H7 (cell line): ENCODE measurements at places on chromosomes 1 and 21.

- DNase-seq: no peak
Observed at GRCh38 chr1:109433322-109433721, 7.1 kb upstream of the PSMA5 start.

GRCh38 chr1:206719169-206719839, 34.6 kb downstream of the MAPKAPK2 start:
- DNase-seq: no peak

- DNase-seq: peak; percentile 93
Observed at GRCh38 chr1:30911059-30911954, 2.7 kb upstream of the SDC3 start.

GRCh38 chr21:45155910-45156309, 81.5 kb downstream of the ADARB1 start:
- no peak for DNase-seq

DNA sequence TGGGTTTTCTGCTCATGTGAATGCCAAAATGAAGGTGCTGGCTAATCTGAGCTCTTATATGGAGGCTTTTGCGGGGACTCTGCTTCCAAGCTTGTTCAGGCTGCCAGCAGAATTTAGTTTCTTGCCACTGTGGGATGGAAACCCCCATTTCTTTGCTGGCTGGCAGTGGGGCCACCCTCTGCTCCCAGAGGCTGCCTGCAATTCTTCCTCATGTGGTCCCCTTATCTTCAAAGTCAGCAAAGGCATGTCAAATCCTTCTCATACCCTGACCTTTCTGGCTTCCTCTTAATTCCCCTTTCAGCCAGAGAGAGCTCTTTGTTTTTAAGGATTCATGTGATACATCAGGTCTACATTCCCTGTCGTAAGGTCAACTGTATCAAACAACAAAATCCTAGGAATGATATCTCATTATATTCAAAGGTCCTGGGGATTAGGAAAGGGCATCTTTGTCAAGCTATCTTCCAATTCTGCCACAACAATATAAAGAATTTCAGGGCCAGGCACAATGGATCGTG, 5.2 kb upstream of the GPR161 start:
- DNase-seq: no peak

DNA sequence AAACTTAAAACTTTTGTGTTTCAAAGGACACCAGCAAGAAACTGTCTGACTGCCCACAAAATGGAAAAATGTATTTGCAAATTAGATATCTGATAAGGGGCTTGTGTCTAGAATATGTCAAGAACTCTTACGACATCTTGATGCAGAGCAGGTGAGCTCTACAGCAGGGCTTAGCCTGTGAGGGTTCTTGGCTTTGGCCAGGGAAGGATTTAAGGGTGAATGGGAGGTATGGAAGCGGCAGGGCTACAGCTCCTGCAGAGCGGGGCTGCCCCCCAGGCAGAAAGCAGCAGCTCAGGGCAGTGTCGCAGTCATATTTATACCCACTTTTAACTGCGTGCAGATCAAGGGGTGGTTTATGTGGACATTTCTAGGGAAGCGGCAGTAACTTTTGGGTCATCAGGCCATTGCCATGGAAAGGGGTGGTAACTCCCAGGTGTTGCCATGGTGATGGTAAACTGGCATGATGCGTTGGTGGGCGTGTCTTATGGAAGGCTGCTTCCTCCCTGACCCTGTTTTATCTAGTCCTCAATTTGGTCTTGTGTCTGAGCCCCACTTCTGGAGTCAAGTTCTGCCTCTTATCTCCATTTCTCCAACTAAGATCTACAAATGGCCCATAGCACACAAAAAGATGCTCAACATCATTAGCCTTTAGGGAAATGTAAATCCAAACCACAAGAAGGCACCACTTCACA, 23.2 kb downstream of the MORN1 start:
- no peak for DNase-seq

- DNase-seq: no peak
Observed at GRCh38 chr1:164659621-164660411, 100.8 kb downstream of the PBX1 start.

DNA sequence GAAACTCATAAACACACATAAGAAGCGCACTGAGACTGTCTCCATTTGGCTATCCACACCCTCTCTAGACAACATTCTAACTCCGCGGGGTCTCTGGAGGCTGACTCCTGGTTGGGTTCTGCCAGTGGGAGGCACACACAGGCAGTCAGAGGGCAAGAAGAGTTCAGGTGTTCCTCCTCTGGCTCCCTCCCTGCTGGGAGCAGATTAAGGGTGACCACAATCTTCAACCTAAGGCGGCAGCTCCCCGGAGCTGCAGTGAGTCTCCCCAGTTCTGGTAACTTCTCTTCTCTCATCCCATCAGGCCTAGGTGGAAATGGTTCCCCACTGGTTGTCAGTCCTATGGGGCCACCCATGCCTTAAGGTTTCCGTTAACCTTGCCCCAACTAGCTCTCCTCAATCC, 7.4 kb upstream of the TENT5C start:
- no peak for DNase-seq

GRCh38 chr1:227747948-227748495, 12.8 kb downstream of the SNAP47 start:
- DNase-seq: no peak

DNA sequence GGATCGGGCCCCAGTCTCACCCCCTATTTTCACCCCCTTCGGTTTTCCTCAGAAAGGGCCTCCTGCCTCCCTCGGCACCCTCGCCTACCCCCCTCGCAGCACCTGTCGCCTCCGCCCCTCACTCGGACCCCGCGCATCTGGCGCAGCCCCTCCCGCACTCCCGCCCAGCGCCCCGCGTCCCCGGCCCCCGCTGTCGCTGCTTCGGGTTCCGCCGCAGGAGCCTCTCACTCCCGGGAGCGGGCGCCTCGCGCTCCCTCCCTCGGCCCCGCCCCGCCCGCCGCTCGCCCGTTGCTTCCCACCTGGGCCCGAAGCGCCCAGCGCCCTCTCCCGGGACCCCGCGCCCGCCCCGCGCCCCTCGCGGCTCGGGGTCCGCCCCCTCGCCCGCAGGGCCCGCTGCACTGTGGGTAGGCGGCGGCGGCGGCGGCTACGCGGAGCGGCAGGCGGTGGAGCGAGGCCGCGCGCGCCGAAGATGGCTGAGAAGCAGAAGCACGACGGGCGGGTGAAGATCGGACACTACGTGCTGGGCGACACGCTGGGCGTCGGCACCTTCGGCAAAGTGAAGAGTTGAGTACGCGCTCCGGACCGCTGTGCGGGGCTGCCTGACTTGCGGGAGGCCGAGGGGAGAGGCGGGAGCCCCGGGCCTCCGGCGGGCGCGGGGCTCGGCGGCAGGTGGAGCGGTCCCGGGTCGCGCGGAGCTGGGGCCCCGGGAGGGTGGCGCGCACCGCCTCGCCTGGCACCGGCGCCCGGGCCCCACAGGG, at the start of gene PRKAA2:
TSS of gene PRKAA2 (plus strand) at position 396 of the 758 bp plus-strand sequence. CDS start at position 470, 74 bp downstream.
- peak; percentile 86 for DNase-seq

- no peak for DNase-seq
Observed at GRCh38 chr1:211811126-211811525, 19.4 kb downstream of the LPGAT1 start.

- no peak for DNase-seq
Observed at GRCh38 chr1:54453509-54453908, 47.3 kb upstream of the SSBP3 start.

- no peak for DNase-seq
Observed at GRCh38 chr1:10583641-10584040, 108.9 kb downstream of the PEX14 start.

DNA sequence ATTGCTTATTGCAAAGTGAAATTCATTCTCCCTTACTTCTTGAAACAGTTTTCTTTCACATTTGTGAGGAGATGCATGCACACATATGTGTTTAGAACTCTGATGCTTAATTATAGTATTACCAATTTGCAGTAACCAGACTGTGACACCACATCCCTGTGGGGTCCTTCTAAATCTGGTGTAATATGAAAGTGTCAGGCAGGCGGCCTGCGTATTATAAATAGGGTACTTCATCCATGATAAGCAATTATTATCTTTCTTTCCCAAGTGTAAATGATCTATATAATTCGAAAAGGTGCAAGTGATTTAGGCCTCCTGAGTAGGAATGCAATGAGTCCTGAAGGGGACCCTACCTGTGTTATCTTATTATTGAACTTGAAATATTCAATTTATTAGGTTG, 876 bp downstream of the EFCAB7 start:
- DNase-seq: no peak

GRCh38 chr1:165960136-165960535, 132.7 kb downstream of the UCK2 start:
- DNase-seq: no peak

GRCh38 chr1:167936930-167937708, at the start of gene MPC2:
TSS of gene MPC2 (minus strand) at chr1:167937072. CDS start at chr1:167935841, 1,231 bp downstream.
- DNase-seq: peak; percentile 80

GRCh38 chr21:15204140-15204969, 139.6 kb upstream of the NRIP1 start:
- DNase-seq: no peak

- DNase-seq: no peak
Observed at GRCh38 chr1:3915551-3916121, 15.6 kb upstream of the C1orf174 start.

GRCh38 chr1:38563942-38564735, 295.4 kb downstream of the RRAGC start:
- no peak for DNase-seq

DNA sequence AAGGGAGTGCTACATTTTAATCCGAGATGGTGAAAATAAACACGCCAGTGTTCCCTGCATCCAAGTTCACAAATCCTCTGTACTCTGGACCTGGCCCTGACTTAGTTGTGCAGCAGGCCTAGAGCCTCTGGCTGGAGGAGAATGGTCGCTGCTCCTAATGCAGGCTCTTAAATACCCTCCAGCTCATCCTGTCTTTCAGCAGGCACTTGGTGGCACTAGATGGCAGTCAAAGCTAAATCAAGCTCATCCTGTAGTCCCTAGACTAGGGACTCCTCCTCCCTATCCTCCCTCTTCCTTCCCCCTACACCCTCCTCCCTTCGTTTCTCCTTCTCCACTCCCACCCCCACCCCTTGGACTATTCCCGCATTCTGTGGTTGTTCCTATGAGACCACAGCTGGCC, 41.6 kb upstream of the MTR start:
- DNase-seq: peak; percentile 70

DNA sequence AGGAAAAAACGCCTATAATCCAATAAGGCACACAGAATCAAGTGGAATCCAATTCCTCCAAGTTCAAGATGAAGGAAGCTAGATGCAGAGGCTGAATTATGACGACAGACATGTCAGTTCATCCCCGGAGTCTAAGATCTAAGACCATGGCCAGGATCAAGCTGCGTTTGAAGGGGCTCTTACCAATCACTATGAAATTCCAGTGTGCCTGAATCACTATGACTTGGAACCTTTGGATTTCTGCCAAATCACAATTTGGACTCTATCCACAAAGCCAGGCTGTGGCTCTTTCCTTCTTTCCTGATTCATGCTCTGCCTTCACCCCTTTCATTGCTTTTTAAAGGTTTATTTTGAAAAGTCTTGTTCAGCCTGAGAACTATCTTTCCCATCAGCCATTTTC, 17.1 kb downstream of the OLIG2 start:
- DNase-seq: no peak

DNA sequence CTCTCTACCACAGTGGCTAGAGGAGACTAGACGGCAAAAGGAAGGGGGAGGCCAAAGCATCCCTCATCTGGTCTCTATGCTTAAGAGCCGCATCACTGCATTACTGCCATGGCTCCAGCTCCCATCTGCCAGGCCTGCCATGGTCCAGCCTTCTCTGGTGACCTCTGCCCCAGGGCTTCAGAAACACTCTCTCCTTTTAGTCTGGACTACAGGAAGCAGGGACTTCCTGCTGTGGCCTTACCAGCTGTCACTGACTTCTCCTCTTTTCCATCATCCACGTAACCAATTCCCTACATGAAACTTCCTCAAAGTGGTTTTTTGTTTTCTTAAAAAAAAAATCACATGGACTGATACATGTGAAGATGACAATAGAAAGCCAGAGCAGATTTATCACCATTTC, 323.1 kb upstream of the NFIA start:
- no peak for DNase-seq

DNA sequence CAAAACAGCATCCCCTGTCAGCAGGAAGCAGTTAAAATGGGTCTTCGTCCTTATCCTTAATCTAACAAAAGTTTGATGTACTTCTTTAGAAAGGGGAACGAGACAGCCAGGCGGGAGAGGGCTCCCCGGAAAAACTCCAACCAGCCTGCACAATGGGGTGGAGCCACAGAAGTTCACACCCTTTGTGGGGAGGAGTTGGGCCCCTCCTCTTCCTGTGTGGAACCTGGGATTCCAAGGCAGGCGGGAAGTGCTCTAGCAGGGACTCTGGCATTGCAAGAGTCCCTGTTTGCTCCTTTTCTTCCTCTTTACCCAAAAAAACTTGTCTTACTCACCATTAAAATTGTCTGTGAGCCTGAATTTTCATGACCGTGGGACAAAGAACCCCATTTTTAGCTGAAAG, 47.7 kb downstream of the FCRL5 start:
- DNase-seq: no peak

- peak; percentile 85 for DNase-seq
Observed at GRCh38 chr1:40848530-40849189, 13.5 kb downstream of the CITED4 start.

GRCh38 chr1:183720028-183720427, 66.9 kb upstream of the APOBEC4 start:
- no peak for DNase-seq

DNA sequence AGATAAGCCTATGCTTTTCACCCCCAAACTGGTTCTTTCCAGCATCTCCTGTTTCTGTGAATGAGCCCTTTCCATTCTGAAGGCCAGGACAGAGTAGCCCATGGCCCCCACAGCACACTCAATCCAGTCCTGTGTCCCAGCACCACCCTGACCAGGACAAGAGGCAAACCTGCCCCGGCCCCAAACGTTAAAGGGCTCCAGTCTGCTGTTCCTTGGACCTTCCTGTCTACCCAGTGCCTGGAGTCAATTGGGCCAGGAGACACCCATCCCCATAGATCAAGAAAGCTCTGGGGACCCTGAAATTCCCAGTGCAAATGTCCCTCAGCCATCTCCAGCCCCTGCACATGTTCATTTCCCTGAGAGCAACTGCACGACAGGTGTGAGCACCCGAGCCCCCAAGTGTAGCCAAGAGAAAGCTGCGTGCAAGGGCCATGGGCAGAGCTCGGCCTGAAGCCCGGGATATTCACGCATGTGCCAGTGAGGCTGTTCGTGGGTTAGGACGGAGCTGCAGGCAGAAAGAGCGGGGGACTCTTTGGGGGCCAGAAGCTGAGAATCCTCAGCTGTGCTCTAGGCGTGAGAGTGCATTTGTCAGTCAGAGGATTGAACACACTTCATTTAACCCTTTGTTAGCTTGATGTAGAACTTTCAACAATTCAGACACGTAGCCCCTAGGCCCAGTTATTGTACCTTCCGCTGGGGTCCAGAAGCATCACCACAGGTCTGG, 4.2 kb upstream of the RIPK4 start:
- peak; percentile 12 for DNase-seq

DNA sequence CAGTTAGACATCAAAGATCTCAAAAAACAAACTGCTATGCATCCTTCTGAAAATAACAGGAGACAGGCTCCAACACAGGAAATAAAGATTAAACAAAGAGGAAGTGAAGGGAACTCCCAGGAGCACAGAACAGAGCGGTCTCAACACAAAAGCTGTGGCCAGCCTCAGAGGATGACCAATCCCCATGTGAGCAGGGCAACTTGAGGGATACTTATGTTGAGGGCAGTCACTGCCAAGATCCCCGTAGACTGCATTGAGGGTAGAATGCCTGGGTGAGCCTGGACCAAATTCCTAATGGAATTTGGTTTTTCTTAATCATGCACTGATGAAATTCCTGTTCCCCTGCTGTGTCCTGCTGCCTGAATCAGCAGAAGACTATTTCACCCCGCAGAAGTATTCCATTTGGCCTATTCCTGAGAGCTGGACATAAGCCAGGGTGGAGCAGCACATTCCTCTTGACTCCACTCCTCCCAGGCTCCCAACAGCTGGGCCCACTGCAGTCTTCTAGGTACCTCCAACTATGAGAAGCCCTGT, 49.0 kb downstream of the JAK1 start:
- DNase-seq: no peak

GRCh38 chr1:189597083-189597482, 880.6 kb downstream of the BRINP3 start:
- DNase-seq: no peak
